Activated T-helper 9 cell treated with anti-CD3 and anti-CD28 coated beads, Interleukin-2, amount 50 U/mL, for 16 hours (primary cell): ENCODE measurements at places on chromosomes 3 and 15.

- DNase-seq, result no peak
These were observed 12.4 kb upstream of the CEP152 start for GRCh38 chr15:48823237-48823636.

- no peak for DNase-seq
These were observed 156.5 kb downstream of the CADPS start for GRCh38 chr3:62718515-62719320.

- no peak for DNase-seq
These were observed 49.5 kb downstream of the MYLK start for GRCh38 chr3:123834631-123835030.

DNA sequence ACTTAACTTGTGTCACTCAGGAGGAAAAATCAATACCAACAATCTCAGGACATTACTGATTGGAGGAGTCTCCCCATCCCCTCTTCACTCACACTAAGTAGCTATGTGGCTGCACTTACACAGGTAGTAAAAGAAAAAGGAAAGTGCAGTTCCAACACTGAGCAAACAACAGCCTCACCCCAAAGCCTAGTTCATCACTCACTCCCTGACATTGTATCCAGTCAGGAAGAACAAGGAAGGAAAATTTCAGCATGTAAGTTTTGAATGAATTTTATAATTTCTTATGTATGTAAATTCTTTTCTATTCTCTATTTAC is 273.4 kb downstream of the IGSF11 start:
- no peak for DNase-seq

- DNase-seq, result no peak
These were observed 85.3 kb upstream of the ADAMTS9 start for GRCh38 chr3:64773137-64773536.

DNA sequence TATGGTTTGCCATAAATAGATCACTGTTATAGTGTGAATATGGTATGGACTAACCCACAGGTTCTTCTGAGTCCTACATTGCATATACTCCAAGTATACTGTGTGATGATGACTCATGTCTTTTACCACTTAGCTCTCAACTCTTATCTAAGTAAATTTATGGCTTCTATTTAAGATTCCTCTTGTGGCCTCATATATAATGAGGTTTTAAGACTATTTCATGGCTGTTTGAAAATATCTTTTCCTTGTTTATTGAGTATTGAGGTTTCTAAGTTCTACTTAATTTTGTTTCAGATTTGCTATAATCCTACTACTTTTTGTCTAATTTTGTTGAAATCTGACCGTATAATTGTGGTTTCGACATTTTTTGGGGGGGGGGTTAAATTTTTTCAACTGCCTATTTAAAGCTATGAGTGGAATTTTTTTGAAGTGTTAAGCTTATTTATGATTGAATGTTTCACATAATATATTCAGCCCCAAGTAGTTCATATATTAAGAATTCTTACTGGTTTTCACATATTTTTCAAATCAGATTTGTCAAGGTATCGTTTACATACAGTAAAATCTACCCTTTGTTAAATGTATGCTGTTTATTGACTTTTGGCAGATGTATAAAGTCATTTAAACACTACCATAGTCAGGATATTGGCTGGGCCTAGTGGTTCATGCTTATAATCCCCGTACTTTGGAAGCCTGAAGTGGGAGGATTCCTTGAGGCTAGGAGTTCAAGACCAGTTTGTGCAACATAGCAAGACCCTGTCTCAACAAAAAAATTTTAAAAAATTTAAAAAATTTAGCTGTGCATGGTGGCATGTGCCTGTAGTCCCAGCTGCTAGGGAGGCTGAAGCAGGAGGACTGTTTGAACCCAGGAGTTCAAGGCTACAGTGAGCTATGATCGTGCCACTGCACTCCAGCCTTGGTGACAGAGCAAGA is 11.7 kb downstream of the SLC25A36 start:
- DNase-seq, result no peak

- DNase-seq, result no peak
These were observed 170.3 kb upstream of the MCTP2 start for GRCh38 chr15:94061041-94061440.

DNA sequence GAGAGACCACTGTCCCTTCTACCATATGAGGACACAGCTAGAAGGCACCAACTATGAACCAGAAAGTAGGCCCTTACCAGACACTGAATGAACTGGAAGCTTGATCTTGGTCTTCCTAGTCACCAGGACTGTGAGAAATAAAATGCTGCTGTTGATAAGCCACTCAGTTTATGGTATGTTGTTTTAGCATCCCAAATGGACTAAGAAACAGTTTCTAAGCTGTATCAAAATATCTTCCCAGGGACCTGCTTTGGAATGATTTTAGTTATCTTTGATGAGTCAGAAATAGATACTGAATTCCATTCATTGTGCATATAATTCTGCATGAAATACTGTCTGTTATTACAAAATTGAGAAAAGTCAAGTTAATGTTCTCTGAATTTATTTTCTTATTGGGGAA is 18.6 kb downstream of the WDR76 start:
- no peak for DNase-seq

DNA sequence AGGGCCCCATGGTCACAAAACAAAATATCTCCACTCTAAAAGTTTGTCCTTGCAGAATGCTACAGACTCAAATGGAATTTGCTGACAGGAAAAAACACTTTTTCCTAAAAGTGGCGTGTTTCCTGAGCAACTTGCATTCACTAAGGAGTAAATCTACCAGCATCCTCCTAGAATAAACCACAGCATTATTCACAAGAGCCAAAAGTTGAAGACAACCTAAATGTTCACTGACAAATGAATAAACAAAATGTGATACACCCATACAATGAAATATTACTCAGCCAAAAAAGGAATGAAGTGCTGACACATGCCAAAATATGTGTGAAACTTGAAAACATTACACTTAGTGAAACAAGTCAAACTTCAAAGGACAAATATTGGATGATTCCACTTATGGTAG is 28.9 kb downstream of the ITGB5 start:
- DNase-seq, result no peak

GRCh38 chr3:73411993-73412392 is 212.7 kb downstream of the PDZRN3 start:
- DNase-seq, result no peak

DNA sequence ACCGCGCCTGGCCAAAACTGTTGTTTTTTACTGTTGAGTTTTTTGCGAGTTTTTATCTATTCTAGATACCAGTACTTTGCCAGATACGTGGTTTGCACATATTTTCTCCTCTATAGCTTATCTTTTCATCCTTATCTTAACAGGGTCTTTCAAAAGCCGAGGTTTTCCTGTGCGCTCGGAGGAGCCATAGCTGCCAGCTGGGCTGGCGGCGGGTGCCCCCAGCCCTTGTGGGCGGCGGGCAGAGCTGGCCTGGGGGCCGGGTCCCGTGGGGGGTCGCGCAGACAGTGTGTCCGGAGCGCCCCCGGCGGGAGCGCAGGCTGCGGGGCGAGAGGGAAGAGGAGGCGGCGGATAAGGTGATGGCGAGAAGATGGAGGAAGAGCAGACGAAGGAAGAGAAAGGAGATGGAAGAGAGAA is 11.1 kb upstream of the EIF4A2 start:
- no peak for DNase-seq

- DNase-seq, result no peak
These were observed 221.4 kb downstream of the CADPS start for GRCh38 chr3:62653796-62654195.

GRCh38 chr3:28033059-28033784 is 208.2 kb upstream of the CMC1 start:
- DNase-seq, result no peak

GRCh38 chr3:149291178-149291577 is 42.3 kb downstream of the TM4SF18 start:
- DNase-seq, result no peak

GRCh38 chr15:99436542-99437314 is 129.1 kb upstream of the MEF2A start:
- no peak for DNase-seq

GRCh38 chr3:144275005-144275404 is 303.4 kb downstream of the DIPK2A start:
- DNase-seq, result no peak

GRCh38 chr15:77015646-77016320 is 20.9 kb downstream of the PSTPIP1 start:
- no peak for DNase-seq

DNA sequence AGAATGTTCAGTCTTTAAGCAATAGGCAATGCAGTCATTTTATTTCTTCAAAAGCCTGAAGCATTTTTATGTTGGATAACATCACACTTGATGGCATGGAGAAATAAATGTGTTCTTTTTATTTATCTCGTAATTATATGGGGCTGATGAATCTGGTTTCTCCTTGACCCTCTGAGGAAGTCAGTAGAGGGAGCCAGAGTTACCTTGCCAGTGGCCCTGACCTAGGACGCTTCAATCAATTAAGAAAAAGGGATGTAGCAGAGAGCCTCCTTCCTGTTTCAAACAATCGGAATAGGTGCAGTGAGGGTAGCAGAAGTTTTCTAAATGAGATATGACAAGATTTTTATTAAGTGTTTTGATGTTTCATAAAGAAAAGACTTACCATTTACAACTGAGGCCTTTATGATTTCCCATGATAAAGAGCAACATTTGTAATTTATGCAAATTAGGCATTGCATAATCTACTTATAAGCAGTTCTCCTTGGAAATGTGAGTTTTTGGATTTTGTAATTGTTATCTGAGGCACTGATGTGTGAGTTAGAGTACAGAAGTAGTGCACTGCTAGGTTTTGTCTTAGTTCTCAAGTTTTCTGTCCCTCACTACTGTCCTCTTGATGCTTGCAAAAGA is 129.1 kb downstream of the RAP2B start:
- DNase-seq, result no peak

DNA sequence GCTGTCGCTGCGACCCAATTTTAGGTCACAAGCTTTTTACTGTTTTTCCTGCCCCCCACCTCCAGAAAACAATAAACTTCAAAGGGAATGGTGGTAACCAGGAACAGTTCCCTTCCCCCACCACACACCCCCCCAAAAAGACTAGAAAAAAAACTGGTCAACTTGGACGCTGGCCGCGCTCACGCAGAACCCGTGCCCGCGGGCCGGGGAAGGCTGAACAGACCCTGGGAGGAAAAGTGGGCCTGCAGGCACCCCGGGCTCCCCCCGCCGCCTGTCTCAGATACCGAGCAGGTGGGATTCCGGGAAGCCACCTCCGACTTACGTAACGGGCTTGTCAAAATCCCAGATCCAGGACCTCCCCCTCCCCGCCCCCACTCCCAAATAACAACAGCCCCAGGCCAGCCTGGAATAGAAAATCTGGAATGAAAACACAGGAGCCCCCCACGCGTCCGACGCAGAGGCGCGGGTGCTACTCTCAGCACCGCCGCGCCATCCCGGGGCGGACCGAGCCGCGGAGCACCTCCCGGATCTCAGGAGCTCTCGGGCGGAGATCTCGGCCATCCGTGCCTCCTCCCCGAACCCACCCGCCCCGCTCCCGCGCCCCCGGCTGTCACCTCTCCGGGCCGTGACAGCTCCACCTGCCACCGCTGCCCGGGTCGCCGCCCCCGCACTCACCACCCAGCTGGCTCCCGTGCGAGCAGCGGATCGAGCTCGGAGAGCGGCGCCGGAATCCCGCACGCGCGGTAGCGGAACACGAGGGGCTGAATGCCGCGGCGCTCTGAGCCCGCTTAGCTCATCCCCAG is 557 bp downstream of the DENND4A start:
- DNase-seq, result peak; percentile 32

DNA sequence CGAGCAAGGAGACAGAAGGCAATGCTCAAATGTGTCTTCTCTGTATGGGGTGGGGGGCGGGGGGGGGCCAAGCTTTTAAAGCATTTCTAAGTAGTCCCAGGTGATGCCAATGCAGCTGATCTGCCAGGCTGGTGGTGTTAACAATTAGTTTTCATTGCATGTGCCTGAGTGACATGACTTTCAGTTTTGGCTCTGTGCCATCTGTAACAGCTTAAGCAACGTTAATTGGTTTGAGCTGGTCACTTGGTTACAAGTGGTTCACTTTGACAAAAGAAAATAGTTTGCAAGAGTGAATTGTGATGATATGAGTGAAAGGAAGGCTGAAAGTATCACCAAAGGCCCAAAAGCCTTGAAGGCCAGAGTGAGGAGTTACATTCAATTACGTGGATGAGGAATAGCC is 26.4 kb upstream of the LRIG1 start:
- no peak for DNase-seq

DNA sequence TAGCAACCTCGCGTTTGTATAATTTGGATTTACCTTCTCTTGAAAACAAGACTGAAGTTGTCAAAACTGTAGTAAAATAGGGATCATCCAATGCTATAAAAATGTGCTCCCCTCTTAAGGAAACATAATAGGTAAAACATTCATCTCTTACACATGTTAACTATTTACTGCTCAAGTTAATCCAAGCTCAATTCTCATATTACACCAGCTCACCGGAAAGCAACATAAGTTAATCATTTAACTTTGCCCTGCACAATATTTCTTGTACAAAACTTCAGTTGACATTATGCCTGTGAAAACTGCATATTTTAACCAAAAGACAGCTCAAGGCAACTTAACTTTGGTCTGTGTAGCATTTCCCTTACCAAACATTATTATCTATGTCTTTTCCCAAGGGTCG is 634.2 kb downstream of the NAALADL2 start:
- DNase-seq, result no peak

DNA sequence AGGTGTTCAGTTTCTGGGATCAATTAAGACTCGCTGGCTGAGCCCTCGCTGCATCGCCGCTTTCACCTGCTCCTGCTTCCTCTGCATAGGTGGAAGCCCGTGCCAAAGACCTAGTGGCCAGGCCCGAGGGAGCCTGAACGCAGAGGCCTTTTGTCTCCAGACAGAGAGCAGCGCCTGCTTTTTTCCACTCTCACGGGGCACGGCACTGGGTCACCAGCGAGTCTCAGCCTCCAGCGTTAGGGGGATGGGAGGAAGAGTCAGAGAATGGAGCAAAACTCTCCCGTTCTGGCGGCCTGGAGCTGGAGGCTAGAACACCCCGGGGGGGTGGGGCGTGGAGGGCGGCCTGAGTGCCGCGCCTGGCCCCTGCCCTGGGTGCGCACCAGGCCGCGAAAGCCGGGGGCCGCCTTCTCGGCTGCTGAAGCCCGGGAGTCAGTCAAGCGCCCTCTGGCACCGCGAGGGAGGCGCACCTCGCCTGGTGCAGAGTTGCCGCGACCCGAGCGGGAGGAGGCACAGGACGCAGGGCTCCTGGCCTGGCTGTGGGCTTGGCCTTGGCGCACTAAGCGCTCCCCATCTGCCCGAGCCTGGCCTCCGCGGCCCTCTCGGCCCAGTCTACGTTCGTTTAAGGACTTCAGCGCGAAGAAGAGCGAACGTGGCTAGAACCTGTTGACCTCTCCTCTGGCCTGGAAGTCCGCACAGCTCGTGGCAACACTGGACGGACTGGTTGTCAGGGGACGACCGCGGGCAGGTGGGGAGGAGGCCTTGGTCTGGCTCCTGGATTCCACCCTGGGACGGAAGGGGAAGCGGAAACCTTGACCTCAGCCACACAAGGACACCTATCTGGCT is 21.5 kb downstream of the NR2F2 start:
- DNase-seq, result no peak

GRCh38 chr3:175399156-175399840 is 540.2 kb downstream of the NAALADL2 start:
- DNase-seq, result no peak

- DNase-seq, result no peak
These were observed 82.6 kb upstream of the UBE2E1 start for GRCh38 chr3:23723141-23723540.
